Mesendoderm (in vitro differentiated cells): ENCODE measurements at places on chromosomes 16 and 17.

GRCh38 chr17:14559264-14560119 lies 258.6 kb downstream of the HS3ST3B1 start:
- no peak for DNase-seq

DNA sequence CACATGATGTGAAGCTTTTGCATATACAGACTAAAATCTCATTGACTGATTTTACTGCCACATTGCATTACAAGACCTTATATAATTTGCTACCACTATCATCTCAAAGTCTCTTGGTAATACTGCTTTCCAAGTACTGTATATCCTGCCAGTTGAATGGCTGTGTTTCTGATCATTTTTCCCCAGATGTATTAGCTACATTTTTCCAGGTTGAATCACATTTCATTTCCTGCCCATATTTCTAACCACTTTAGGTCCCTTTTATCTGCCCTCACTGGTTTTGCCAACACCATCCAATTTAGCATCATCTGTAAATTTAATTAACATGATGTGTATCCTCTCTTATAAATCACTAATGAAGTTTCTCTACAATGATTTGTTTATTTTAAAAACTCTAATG lies 365.7 kb upstream of the PMFBP1 start:
- no peak for DNase-seq

DNA sequence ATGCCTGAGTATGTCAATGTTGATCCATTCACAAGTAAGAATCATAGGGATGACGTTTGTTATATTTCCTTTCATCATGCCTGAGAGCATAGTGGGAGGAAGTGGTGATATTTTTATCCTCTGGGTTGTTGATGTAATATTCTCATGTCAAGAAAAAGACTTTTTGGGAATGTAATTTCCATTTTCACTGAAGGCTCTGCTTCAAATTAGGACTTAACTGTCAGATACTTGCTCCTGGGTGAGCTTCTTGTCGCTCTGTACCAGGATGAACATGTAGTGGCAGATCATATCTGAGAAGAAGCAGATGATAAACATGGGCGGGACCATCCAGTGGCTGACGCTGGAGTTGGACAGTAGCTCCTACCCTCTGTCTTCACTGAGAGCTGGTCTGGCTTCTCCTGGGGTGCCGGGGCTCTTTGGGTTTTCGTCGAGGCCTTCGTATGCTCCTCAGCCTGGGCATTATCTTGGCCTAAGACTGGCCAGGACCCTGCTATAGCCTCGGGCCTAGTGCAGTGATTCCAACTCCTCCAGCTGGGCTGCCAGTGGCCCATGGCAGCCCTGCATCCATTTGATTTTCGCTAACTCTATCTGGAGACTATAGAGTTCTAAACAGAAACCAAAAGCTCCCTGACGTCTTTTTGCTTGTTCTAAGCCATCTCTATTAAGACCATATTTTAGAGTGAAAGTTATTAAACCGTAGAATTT lies 19.7 kb downstream of the CYB5B start:
- no peak for DNase-seq

- DNase-seq, result no peak
These were observed 83.1 kb upstream of the CNTNAP4 start for GRCh38 chr16:76193906-76194615.

- DNase-seq, result no peak
These were observed 135.9 kb upstream of the SHISA6 start for GRCh38 chr17:11105141-11105540.

DNA sequence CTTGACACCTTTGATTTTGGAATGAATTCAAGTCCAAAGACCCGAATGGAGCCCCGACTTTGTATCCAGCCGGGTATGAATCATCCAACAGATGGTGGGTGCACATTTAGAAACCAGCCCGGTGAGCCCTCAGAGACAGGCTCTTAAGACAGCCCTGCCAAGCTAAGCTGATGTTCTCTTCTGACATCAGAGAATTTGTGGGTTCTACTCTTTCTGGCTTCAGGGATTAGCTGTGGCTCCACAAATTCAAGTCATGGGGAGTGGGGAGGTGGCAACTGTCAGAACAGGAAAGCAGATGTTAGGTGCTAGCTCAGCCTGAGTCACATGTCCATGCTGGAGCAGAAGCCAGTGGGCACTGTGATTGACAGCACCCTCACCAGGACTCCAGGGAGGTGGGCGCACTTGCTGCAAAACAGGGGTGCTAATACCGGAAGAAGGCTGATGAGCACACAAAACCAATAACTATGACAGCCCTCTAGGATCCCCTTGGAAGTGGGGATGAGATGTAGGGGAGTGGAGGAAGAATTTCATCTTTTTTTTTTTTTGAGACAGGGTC lies 31.4 kb upstream of the XYLT2 start:
- DNase-seq, result no peak
